ENCODE measurements at places on chromosomes 4 and X.

DNA sequence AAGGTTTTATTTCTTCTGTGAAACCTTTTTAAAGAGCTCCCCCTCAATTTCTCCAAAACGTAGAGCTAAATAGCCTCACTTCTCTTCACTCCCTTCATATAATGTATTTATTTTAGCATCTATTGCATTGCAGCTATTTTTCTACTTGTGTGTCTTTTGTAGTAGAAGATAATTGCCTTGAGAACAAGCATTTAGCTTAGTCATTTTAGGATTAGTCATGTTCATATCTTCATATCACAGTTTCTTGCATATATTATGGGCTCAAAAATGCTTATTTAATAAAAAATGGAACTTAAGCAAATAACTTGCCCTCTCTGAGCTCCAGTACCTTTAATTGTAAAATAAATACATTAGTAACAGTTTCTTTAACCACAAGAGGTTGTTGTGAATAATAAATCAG, 72.1 kb upstream of the SPANXC start:
- no peak for DNase-seq

DNA sequence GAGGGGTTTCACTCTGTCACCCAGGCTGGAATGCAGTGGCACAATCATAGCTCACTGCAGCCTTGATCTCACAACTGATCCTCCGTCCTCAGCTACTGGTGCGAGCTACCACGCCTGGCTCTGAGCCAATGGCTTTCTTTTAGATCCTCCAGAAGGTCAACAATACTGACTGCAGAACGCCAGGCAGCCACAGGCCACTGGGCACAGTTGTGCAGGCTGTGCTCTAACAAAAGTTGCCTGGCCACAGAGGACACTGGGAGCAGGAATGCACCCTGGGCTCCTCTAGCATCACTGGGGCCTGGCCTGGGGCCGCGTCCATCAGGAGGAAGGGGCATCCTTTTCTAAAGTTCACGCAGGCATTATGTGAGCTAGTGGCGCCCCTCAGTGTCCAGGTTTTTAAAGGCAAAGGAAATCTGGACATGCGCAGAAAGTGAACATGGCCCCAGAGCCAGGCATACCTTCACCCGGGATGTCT, 14.9 kb upstream of the PORCN start:
- no peak for DNase-seq

DNA sequence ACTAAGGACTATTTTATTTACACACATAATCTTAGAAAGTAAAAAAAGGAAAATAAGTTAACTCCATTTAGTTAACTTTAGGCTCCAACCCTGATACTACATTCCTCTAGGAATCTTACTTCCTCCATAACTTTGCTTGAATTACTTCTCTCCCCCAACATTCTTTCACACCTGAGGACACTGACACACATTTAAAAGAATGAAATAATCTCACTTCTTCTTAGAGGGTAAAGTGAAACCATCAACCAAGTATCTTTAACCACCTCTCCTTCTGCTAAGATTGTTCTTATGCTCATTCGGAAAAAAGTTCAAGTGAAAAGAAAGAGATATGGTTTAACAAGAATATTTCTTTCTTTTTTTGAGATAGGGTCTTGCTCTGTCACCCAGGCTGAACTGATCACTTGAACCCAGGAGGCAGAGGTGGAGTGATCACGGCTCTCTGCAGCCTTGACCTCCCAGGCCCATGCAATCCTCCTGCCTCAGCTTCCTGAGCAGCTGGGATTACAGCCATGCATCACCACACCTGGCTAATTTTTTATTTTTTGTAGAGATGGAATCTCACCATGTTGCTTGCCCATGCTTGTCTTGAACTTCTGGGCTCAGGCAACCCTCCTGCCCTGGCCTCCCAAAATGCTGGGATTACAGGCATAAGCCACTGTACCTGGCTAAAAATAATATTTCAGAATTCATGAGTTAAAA, 28.5 kb downstream of the SLC25A4 start:
- DNase-seq = no peak

GRCh38 chrX:57282568-57282967, 3.9 kb upstream of the FAAH2 start:
- DNase-seq = no peak

- no peak for DNase-seq
These were observed 35.2 kb downstream of the DTHD1 start for GRCh38 chr4:36316607-36317006.

GRCh38 chr4:26941951-26942350, 81.3 kb downstream of the STIM2 start:
- DNase-seq = no peak

GRCh38 chr4:3420606-3420955, 21.2 kb upstream of the HGFAC start:
- no peak for DNase-seq

GRCh38 chrX:23864742-23865326, 42.9 kb downstream of the APOO start:
- no peak for DNase-seq

- DNase-seq = no peak
These were observed 248.5 kb upstream of the DIAPH2 start for GRCh38 chrX:96436105-96436504.

GRCh38 chrX:136797787-136798186, 17.1 kb upstream of the ARHGEF6 start:
- DNase-seq = no peak

Data from progenitor cell of endocrine pancreas (in vitro differentiated cells).